Suppressor macrophage treated with lipopolysaccharide for 1 hour (primary cell): ENCODE measurements at places on chromosomes 12 and 14.
A peak's percentile ranks its signal among the peaks of the same experiment; 100 is the strongest.

DNA sequence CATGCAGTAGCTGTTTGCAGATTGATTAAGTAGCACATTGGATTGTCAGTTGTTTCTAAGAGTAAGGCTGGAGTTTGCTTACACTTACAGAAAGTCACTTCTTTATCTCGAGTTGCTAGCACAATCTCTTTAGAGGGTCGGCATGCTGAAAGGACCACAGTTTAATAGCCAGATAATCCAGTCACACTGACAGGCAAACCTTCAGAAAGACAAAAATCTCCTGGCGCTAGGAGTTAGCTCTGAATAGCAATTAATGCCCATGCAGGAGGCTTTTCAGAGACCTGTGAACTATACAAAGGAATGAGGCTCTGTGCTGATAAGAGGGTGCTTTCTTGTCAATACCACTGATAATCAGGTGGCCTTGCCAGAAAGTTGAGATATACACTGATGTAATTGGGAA lies 1043.0 kb downstream of the AACS start:
- no peak for DNase-seq

GRCh38 chr12:79773896-79774295 lies 83.1 kb upstream of the PAWR start:
- no peak for DNase-seq

- DNase-seq: no peak
These were observed 311.8 kb upstream of the AMIGO2 start for GRCh38 chr12:47391566-47391965.

- no peak for DNase-seq
These were observed 23.1 kb downstream of the CATSPERB start for GRCh38 chr14:91708795-91709194.

GRCh38 chr14:20583908-20584307 lies 3.9 kb downstream of the RNASE11 start:
- DNase-seq: no peak

DNA sequence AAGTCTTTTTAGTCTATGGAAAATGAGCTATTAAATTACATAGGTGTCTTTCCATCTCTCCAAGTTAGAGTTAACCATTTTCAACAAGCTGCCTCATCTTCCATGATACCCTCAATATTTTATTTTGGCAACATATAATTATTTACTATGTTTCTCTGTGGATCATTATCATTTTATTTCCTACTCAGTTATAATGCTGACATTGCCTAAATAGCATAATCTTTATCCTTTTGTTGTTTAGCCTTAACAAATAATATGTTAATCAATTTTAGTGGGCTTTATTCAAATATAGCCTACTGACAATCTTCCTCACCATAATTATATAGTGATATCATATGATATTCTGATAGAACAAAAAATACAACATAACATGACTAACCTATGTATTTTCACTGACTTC lies 1044.8 kb upstream of the FOXG1 start:
- DNase-seq: no peak

- DNase-seq: no peak
These were observed 73.5 kb downstream of the TNFAIP2 start for GRCh38 chr14:103196716-103197115.

- no peak for DNase-seq
These were observed 68.0 kb downstream of the SERPINA3 start for GRCh38 chr14:94679937-94680861.

DNA sequence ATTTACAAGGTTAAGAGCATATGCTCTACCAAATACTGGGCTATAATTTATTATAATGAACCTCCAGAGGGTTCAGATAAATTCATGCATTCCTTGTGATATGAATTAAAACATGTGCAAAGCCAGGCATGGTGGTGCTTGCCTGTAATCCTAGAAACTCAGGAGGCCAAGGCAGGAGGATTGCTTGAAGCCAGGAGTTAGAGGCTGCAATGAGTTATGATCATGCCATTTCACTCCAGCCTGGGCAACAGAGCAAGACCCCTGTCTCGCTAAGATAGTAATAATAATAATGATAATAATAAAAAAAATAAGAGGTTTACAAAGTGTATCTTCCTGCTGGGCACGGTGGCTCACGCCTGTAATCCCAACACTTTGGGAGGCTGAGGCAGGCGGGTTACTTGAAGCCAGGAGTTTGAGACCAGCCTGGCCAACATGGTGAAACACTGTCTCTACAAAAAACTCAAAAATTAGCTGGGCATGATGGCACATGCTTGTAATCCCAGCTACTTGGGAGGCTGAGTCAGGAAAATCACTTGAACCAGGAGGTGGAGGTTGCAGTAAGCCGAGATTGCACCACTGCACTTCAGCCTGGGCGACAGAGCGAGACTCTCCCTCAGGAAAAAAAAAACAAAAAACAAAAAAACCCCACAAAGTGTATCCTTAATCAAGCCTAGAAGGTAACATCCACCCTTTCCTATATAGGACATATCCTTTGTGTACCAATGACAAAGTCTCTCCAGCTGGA lies 7.3 kb upstream of the CS start:
- DNase-seq: no peak

- no peak for DNase-seq
These were observed 5.3 kb downstream of the PHETA1 start for GRCh38 chr12:111363578-111363977.

- no peak for DNase-seq
These were observed 18.5 kb upstream of the GPRC5A start for GRCh38 chr12:12872934-12873275.

DNA sequence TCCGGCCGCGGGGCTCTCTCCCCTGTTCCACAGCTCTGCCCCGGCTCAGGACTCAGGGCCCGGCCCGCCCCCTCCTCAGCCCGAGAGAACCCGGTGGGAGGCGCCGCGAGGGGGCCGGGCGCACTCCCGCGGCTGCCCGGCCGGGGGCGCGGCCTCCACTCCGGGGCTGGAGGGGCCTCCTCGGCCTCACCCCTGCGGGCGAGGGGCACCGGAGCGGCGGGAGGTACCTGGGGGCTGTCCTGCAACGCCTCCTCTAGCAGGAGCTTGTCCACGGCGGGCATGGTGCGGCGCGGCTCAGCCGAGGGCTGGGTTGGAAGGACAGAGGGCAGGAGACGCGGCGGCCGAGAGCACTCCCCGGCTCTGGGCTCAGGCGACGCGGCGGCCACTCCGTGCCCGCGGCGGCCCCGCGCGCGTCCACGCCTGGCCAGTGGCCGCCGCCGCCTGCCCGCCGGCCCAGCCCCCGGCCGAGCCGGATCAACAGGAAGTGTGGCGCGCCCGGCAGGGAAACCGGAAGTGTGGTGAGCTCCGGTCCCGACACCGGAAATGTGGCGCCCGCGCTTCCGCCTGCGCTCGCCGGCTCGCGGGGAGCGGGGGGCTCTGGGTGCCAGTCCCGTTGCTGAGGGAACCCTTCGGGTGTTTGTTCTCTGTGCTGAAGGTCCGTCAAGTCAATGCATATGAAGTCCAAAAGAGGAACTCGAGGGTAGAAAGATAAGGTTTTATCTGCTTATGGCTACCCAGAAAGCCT lies at the start of gene APPL2:
Gene APPL2 (minus strand): TSS at position 443 of the 745 bp plus-strand sequence. CDS start 162 bp downstream, at position 281.
- peak; percentile 91 for DNase-seq

GRCh38 chr14:39102265-39102968 lies 618 bp downstream of the SEC23A start:
- no peak for DNase-seq

DNA sequence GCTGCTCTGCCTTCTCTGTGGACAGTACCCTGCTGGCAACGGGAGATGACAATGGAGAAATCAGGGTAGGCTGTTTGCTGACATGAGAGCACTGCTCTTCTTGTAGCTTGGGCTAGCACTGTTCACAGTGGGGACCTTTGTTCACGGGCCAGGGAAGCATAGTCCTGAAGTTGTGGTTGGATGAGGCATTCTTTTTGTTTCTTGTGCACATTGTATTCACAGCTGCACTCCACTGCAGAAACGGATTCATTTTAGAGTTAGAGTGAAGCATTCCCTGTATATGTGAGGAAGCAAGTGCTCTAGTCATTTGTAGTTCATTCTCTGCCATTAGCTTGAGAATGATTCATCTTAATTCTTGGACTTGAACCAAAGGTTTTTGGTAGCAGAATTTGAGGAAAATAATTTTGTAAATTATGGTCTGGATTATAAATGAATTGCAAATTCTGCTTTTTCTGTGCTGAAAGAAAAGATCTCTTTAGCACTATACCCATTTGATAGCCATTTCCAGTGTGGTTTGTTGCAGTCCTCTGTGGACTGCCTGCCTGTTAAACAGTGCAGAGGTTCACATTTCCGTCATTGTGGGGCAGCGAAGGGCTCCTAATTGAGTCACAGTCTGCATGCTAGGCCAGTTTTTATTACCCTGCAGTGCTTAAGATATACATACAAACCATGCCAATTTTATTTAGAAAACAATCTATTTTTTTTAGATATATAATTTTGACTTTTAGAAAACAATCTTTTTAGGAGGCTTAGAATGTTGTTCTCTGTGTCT lies 80.6 kb downstream of the APAF1 start:
- peak; percentile 38 for DNase-seq

- peak; percentile 46 for DNase-seq
These were observed 7.4 kb downstream of the ACOT2 start for GRCh38 chr14:73576391-73576790.

GRCh38 chr12:7101047-7101693 lies 7.8 kb downstream of the C1RL start:
- DNase-seq: no peak

- DNase-seq: no peak
These were observed 41.8 kb upstream of the FRMD6 start for GRCh38 chr14:51609955-51610283.

DNA sequence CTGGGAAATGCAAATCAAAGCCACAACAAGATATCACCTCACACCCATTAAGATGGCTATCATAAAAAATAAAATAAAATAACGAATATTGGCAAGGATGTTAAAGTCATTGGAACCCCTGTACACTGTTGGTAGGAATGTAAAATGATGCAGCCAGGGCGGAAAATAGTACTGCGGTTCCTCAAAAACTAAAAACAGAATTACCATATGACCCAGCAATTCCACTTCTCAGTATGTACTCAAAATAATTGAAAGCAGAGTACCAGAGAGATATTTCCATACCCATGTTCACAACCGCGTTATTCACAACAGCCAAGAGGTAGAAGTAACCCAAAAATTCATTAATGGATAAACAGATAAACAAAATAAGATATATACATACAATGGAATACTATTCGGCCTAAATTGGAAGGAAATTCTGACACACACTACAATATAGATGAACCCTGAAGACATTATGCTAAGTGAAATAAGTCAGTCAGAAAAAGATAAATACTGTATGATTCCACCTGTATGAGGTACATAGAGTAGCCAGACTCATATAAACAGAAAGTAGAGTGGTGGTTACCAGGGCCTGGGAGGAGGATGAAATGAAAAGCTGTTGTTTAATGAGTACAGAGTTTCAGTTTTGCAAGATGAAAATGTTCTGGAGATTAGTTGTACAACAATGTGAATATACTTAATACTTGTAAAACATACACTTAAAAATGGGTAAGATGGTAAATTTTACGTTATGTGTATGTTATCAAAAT lies 84.6 kb downstream of the TXNDC16 start:
- DNase-seq: no peak

DNA sequence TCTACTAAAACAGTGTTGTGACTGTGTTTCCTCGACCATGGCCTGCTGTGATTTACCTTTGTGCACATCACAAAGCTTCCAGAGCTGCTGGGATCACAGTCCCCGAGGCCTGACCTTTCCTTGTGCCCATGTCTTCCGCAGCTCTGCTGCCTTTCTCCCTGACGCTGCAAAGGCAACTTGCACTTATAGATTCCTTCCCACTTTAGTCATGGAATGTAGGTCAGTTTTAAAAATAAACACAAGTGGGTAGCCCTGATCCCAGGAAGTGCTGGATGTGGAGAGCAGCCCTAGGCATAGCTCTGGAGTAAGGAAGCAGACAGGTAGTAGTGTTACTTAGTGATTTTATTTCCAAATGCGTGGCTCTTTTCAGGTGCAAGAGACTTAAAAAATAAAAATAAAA lies 825.7 kb downstream of the AACS start:
- DNase-seq: no peak

DNA sequence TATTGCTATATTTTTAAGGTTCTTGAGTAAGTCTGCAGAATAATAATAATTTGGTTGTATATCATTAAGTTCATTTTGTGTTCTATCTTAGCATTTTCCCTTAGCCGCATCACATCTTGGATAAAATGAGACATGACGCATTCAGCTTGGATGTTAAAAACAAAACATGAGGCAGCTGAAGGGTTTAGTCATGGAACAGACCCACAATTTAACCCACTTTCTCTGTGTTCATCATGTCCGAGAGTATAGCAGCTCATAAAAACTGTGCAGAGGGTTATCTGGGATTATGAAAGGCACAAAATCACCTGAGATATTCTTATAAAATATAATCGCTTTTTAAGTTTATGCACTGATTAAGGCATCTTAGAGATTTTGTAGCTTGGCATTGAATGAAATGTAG lies 219.3 kb downstream of the TRHDE start:
- no peak for DNase-seq

DNA sequence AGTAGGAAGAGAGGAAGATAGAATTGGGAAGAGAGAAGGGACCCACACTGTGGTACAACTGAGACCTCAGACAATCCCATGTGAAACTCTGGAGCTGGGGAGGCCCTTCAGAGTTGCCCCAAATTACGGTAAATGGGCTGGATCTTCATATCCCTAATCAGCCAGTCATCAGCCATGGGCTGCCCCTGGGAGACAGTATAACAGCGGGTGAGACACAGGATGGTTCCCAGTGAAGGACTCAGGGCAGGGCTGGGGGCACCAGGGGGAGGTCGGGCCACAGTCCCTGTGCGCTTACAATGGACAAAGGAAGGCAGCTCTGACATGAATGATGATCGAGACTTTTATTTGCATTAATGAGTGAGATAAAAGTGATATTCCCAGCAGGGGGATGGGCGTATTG lies 74.2 kb upstream of the BDKRB2 start:
- DNase-seq: no peak

GRCh38 chr14:77185093-77185465 lies 3.5 kb downstream of the TMEM63C start:
- DNase-seq: no peak

DNA sequence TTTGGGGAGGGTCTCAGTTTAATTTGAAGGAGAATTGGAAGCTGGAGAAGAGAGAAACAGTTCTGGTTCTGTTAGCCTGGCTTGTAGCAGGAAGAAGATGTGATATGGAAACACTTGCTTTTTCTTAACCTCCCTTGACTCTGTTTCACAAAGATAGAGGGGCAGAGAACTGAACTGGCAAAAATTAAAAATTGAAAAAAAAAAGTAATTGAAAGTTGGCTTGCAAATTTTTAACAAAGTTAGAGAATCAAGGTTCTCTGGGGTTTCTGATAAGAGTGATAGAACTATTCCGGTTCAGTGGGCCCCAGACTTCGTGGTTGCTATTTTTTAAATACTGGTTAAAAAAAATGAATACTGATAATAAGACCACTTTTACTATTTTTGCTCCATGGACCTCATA lies 2.8 kb downstream of the CRADD start:
- no peak for DNase-seq

DNA sequence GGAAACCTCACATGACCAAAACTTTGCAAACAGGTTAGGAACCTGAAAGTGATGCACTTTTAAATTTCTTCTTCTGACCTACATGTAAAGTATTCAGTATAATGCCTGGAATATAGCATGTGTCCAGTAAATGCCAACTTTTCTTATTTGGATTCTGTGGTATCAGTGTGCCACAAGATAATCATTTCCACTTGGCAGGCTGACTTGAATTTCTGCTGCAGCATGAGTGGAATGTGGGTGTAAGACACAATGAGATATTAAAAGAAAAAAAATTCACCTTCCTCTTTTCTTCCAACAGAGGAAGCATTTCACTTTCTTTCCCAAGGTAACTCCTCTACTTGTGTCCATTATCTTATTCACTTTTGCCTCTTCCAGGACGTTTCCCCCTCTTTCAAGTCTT lies 141.9 kb upstream of the PRKD1 start:
- DNase-seq: no peak

GRCh38 chr12:88298761-88299242 lies 156.7 kb downstream of the TMTC3 start:
- DNase-seq: peak; percentile 62

- DNase-seq: no peak
These were observed 232.2 kb downstream of the PCNX1 start for GRCh38 chr14:71139294-71139946.
